Psoas muscle (tissue), 8 donors: ENCODE measurements at places on chromosomes 4 and X. TPM values are rescaled to one million over a fixed set of nuclear protein-coding genes. Genes with fewer than 3 reads are reported as not detected.

DNA sequence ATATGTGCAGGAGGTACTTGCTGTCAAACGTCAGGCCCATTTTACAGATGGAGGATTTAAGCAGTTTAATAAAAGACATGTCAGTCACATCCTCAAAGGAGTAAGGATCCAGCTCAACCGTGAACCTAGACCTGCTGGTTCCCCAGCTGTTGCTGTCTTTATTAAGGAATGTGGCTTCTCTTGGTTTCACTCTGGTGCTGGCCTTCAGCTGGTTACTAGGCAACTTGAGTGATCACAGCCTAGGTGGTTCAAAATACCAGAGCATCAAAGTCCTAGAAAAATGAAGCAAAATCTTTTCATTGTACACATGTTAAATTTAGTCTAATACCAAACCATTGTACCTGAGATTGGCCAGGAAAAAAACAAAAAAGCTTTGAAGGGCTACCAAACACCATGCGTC is 32.7 kb upstream of the GLRA2 start:
- DNase-seq, result no peak

- no peak for DNase-seq
These were observed 157.4 kb downstream of the SPRY1 start for GRCh38 chr4:123553733-123554637.

- DNase-seq, result no peak
These were observed 880.8 kb downstream of the TECRL start for GRCh38 chr4:63528256-63528991.

DNA sequence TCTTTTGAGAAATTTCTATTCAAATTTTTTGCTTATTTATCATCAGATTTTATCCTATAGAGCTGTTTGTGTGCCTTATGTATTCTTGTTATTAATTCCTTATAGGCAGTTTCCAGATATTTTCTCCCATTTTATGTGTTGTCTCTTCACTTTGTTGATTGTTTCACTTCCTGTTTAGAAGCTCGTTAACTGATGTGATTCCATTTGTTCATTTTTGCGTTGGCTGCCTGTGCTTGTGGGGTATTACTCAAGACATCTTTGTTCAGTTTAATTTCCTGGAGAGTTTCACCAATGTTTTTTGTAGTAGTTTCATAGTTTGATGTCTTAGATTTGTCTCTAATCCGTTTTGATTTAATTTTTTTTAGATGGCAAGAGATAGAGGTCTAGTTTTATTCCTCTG is 14.6 kb downstream of the ZNF718 start:
- DNase-seq, result no peak

GRCh38 chr4:138977524-138977923 is 38.1 kb upstream of the NOCT start:
- DNase-seq, result no peak

GRCh38 chr4:13830449-13830848 is 202.9 kb upstream of the BOD1L1 start:
- no peak for DNase-seq

GRCh38 chr4:165156906-165157305 is 44.2 kb upstream of the TMEM192 start:
- no peak for DNase-seq

Gene REELD1
- polyA plus RNA-seq, result 0.10 TPM

DNA sequence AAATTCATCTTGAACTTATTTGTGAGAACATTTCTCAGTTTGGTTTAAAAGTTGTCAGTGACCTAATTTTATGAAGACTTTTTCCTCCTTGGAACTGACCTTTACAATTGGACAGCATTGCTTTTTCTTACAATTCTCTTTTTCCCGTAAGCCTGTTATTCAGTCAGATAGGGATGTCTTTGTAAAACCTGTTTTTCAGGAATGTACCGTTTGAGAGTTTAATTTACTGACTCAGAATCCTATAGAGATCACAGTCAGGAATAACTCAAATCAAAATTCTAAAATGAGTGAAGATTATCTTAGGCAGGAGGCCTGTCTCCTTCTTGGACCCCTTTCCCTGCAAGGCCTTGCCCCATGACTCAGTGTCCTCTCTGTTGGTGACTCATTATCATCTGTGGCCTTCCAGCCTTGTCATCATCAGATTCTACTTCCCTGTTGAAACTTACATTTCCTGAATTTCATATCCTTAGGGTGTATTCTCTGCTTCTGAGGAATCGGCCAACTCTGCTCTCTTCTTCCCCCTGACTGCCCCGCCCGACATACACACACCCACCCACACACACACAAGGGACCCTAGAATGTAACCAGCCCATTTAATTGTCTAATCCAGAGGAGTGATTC is 99.8 kb downstream of the ARHGAP10 start:
- no peak for DNase-seq

DNA sequence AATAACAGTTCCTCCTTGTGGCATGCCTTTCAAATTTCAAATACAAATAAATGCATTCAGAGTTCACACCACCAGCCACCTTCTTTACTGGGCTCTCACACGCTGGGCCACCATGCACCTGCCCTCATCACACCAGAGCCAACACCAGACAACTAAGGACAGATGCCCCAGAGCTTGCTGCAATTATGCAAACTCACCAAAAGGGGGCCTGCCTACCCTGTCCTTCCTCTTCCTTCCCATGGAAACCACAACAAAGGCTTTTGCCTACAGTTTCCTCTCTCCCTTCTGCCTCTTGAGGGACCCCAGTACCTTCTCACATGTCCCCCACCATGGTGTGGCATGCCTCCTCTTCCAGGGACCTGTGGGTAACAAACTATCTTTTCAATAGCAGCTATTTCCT is 1333.9 kb upstream of the TENM3 start:
- DNase-seq, result no peak

GRCh38 chr4:1291091-1291490 is 1.4 kb downstream of the MAEA start:
- DNase-seq, result no peak

DNA sequence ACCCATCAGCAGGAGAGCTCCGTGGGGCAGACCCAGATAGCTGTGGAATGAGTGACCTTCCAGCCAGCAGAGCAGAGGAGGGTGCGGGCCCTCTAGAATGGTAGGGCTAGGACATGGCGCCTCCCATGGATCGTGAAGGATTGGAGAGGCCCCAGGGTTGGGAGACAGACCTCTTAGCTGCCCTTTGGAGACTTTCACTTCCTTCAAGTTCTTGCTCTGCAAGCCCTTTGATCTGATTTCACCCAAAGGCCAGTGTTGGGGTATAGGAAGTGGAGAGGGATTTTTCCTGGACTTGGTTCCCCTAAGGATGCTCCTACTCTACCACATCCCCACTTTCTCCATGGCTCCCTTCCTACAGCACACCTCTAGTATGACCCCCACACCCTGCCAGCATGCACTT is 3.0 kb downstream of the SASH3 start:
- DNase-seq, result no peak

- no peak for DNase-seq
These were observed 10.1 kb downstream of the ANXA3 start for GRCh38 chr4:78561677-78562076.

DNA sequence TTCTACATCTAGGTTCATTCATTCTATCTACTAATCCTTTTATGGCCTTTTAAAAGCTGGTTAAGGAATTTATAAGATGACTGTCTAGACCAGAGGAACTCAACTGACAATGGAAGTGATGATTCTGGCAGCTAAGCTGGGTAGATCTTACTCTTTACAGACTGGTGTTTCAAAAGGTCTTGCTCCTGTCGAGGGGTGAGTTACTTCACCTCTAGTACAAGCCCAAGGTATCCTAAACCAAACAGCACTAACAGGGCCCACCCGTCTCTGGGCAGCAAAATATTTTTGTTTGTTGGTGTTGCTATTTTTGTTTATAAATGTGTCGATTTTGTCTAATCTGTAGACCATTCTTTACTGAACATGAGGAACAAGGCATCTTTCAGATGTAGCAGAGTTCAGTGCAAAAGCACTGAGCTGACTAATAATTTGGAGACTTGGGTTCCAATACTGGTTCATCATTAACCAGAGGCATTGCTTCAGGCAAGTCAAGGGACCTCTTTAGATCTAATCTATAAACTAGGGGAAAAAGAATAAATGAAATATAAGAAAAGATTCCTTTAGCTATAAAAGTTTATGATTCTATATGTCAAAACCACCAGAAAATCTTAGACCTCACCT is 90.3 kb upstream of the FRG1 start:
- DNase-seq, result no peak

Gene CORIN
- polyA plus RNA-seq, result 1.3 TPM

Gene SLC49A3
- polyA plus RNA-seq, result 1.9 TPM

- no peak for DNase-seq
These were observed 13.0 kb upstream of the TMEM144 start for GRCh38 chr4:158197194-158197776.

DNA sequence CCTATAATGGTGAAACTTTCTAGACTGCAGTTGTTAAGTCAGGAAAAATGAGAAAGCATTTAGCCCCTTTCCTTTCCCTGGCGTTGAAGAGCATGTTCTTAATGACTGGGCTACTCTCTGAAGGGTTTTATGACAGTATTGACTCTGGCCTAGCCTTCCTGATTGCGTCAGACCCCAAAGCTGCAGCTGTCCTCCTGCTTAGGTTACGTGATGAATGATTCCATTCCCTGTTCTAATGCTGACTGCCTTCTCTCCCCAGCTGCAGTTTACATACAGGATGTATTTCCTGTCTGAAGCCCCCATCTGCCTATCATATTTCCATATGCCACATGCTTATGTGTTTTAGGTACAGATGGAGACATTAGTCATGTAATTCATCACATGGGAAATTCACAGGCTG is 105.8 kb upstream of the EGFL6 start:
- peak; percentile 49 for DNase-seq

DNA sequence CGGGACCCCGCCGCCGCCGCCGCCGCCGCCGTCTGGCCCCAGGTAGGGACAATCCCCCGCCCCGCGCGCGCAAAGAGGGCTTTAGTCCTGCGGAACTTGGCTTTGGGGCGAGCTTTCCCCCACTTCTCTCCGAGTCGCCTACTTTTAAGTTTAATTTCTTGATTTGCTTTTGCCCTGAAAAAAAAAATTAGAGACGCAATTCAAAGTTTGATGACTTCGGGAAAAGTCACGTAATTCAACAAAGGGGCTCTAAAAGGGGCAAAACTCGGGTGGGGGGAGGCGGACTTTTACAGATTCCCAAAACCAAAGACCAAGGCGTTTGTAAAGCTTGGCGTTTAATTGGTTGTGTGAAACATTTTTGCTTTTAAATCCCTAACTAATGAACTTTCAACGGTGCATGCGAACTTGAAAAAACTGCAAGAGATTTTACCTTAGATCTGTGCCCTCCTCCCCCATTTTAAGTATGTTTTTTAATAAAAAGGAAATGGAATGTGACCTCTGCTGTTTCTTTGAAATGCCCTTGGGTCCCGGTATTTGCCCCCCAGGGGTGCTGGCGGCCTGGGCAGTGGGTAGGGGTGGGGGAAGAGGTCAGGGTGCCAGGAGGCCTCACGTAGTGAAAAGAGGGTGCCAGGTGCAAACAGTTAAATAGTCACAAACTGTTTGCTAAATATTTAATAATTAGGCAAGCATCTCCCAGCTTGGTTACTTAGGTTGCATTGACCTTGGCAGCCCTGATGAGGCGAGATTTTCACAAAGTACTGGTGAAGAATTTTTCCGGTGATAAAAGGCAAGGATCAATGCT is 209.7 kb downstream of the NWD2 start:
- DNase-seq, result no peak

Gene MAP9
- polyA plus RNA-seq, result 0.08 TPM

Gene CFP
- polyA plus RNA-seq, result 0.90 TPM

GRCh38 chrX:15142084-15142715 is 127.7 kb downstream of the ASB9 start:
- DNase-seq, result no peak

Gene SPANXA2
- not detected for polyA plus RNA-seq

Gene FREM3
- polyA plus RNA-seq, result 0.01 TPM

DNA sequence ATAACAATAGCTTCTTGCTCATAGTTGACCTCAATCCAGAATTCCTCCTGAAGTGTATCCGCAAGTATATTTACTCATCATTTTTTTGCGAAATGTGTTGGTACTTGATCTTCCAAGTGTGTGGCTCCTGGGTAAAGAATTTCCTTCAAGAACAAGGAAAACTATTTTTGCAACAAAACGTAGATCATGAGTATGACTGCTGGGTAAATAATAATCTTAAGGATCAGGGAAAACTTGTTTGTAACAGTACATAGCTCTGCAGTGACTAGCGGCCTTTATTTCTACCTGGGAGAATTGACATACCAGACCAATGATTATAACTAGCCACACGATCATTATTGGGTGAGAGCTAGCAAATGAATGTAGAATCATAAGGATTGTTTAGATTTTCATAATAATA is 1311.7 kb downstream of the ARAP2 start:
- no peak for DNase-seq

Gene ALAS2
- not detected for polyA plus RNA-seq

DNA sequence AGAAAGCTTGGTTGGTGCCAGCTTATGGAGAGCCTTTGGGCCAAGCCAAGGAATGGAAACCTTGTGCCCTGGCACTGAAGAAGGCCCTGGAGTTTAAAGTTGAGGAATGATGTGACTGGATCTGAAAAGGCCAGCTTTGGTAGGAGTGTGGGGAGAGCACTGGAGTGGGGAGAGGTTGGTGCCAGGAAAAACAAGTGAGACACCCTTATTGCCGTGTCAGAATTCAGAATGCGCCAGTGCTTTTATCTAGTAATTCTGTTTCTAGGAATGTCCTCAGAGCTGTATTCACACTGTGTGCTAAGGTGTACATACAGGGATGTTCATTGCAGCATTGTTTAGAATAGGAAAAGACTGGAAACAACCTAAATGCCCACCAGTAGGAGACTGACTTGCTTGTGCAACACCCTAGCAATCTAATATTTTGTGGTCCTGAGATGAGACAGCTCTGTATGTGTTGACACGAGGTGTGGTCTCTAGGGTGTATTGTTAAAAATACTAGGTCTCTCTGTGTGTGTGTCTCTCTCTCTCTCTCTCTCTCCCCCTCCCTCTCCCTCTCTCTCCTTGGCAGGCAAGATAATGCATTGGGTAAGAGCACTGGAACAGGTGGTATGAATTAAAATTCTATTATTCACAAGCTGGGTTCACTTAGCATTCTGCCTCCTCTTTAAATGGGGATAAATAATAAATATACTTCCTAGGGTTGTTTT is 107.8 kb downstream of the GATB start:
- no peak for DNase-seq

GRCh38 chr4:7092026-7092425 is 24.2 kb upstream of the GRPEL1 start:
- DNase-seq, result no peak

Gene GPR82
- polyA plus RNA-seq, result 0.03 TPM

DNA sequence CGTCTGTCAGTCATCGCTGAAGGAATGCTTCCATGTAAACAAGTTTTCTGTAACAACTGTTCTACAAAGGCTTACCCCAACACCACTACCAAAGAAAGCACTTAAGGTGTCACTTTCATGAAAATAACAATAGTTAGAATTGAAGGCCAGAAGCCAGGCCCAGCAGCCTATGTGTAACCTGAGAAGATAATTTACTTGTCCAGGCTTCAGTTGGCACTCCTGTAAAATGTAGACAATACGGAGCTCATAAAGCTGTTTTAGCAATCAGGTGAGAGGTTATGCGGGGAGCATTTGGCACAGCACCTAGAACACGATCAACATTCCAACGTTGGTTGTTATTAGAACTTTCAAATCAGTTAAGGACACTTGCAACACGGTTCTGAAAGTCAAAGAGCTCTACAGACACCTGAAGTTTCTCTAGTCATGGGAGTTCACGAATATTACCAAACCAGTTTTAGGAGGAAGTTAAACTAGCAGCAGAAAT is 15.7 kb downstream of the ADGRA3 start:
- DNase-seq, result no peak

Gene C4orf36
- polyA plus RNA-seq, result 0.70 TPM
